ENCODE measurements at places on chromosomes 1 and 21.

- no peak for DNase-seq
Observed at GRCh38 chr1:87642581-87643221, 314.0 kb downstream of the LMO4 start.

DNA sequence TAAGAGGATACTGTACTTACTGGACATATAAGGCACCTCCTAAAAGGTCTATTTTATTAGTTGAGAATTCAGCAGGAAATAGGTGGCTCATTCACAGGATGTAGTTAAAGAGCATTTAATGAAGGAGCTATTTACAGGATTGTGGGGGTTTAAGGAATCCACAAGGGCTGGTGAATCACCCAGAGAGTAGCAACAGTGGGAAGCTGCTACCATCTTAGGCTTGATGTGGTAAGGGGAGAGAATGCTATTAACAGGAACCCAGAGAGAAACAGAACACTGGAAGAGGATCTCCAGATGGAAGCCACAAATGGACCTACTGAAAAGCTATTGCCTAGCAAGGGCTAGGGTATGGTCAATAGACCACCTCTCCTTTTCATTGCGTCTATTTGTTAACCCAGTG is 52.0 kb upstream of the COL11A1 start:
- no peak for DNase-seq

DNA sequence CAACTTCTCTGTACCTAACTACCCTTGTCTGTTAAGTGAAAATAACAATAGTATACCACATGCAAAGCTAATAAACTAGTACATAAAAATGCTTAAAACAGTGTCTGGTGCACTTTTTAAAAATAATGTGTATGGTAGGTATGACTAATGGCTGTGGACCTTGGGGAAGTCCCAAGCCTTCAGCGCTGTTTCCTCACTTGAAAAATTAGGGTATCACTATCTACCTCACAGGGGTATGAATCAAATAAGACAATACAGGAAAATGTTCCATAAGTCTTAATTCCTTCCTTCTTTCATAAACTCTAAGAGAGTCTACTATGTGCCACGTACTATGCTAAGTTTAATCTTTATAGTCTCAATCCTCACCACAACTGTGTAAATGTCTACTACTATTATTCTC is 32.0 kb downstream of the EGLN1 start:
- no peak for DNase-seq

GRCh38 chr21:36839123-36839522 is 127.3 kb downstream of the HLCS start:
- no peak for DNase-seq

DNA sequence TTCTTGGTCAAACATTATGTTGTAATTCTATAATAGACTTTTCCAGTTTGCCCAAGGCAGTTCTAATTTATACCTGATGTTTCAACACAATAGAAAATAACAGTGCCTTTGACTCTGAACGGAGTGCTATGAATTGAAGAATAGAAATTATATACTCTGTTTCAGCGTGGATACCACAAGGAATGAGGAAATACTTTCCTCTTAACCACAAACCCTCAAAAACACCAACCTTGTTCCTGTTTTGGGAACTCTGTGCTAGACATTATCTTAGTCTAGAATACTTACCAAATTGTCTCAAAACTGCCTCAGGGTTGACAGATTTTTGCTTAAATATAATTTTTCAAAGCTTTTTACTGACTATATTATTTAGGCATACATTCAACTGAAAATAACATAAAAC is 1629.3 kb downstream of the MRPL39 start:
- no peak for DNase-seq

- DNase-seq: no peak
Observed at GRCh38 chr21:45988366-45989347, 7.1 kb downstream of the COL6A1 start.

- DNase-seq: no peak
Observed at GRCh38 chr1:241647658-241648057, 4.4 kb upstream of the WDR64 start.
